Nephron progenitor cell (in vitro differentiated cells): ENCODE measurements at places on chromosomes 16 and 17.

- no peak for DNase-seq
Observed at GRCh38 chr16:73093146-73094144, 45.5 kb upstream of the ZFHX3 start.

DNA sequence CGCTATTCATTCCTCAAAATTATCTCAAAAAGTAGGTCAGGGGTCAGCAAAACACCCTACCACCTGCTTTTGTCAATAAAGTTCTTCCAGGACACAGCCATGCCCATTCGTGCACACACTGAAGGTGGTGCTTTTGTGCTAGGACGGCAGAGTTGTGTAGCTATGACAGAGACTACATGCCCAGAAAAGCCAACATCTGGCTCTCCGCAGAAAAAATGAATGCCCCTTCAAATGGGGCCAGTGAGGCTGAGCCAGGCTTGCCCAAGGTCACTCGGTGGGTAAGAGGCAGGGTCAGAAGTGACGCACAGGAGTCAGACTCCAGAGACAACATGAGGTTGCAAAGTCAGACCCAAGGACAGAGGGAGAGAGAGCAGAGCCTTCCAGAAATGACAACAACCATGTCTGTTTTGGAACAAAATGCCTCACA, 200.1 kb downstream of the XYLT1 start:
- no peak for DNase-seq

- DNase-seq, result no peak
Observed at GRCh38 chr17:48484256-48484655, 46.6 kb downstream of the HOXB1 start.

DNA sequence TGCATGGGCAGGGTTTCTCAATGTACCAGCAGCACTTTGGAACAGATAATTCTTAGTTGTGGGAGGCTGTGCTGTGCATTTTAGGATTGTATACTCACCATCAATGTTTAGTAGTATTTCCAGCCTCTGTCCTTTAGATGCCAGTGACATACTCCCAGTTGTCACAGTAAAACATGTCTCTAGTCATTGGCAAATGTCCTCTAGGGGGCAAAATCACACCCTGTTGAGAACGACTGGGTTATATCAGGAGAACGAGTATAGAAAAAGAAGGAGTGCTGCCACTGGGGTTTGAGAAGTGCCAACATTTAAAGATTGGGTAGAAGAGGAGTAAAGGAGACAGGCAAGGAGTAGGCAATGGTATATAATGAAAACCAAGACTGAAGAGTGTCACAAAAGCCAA, 37.9 kb upstream of the SMIM36 start:
- DNase-seq, result no peak

GRCh38 chr16:24689128-24689527, 40.3 kb upstream of the TNRC6A start:
- DNase-seq, result peak; percentile 31

- DNase-seq, result no peak
Observed at GRCh38 chr17:17702449-17703139, 21.3 kb downstream of the RAI1 start.

DNA sequence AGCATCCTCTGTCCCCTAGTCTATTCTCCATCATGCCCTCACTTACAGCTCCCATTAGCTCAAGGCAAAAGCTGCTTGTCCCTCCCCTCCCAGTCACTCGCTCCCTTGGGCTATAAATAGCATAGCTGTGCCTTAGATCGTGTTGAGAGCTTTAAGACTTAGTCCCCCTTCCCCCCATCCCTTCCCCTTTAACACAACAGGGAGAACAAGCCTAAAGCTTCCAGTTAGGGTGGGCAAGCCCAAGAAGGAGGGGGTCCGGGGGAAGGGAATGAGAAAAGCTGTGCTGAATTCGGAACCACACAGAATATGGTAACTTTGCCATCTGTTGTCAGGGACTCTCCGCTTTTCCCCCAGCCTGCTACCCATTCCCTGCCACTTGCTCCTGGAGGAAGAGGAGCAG, 4.9 kb upstream of the HIGD1B start:
- DNase-seq, result no peak

DNA sequence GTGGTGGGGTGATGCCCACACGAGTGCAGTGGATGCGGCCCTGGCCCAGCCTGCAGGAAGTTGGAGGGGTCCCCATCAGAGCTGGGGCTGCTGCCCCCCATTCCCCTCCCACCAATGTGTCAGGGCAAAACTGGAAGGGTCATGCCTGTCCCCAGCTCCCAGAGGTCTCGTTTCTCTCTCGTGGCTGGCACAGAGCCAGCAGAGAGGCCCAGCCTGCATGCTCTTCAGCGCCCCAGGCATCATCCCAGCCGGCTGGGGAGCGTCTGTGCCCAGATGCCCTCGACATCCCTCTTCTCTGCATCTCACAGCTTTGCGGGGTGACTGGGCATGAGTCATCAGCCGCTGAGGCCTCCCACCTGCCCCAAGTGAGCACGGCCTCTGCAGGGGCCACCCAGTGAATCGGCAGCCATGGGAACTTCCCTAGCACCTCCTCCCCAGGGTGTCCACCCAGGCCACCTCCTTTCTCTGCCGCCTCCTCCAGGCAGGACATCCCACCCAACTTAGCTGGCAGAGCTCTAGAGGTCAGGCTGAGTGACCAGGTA, 9.8 kb upstream of the CSNK1D start:
- no peak for DNase-seq

DNA sequence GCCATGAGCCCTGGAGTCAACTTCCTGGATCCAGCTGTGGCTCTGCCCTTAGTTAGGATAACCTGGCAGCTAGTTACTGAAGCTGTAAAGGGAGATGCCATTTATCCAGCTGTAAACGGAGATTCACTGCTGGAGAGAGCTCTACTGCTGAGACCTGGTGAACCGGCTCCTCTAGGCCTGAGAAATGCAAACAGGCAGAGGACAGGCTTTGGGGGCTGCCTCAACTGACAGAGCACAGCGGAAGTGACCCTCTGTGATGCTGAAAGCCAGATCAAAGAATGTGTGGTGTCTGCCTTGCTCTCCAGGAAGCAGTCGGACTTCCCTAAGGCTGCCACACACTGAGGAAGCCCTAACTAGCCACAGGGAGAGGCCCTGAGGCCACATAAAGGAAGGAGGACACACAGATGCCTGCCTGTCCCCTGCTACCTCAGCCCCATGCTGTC, 21.9 kb upstream of the GPRC5C start:
- DNase-seq, result no peak

GRCh38 chr17:58210922-58211321, 8.1 kb downstream of the MKS1 start:
- no peak for DNase-seq

DNA sequence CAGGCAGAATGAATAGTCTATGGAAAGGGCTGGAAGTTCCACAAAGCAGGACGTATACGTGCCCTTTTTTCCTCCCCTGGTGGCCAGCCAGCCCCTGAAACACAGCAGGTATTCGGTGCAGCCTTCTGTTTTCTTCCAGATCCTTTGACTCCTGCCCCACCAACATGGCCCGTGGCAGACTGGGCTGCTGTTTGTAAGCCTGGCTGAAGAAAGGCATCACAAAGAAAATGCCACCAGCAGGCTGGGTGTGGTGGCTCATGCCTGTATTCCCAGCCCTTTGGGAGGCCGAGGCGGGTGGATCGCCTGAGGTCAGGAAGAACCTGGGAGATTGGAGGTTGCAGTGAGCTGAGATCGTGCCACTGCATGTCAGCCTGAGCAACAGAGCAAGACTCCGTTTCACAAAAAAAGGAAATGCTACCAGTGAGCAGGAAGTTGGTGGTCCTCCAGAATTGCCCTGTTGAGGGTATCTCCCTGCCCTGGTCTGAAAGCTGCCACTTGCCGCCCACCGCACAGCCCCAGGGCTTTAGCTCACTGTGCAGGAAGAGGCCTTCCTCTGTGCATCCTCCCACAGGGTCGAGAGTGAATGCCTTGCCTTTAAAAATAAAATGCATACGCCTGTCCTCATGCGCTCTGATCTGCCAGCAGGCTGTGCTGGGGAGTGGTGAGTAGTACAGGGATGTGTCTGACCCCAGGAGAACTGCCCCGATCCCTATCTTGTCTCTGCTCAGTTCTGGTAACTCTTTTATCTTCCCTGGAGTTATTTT, 587.7 kb downstream of the MAF start:
- no peak for DNase-seq

DNA sequence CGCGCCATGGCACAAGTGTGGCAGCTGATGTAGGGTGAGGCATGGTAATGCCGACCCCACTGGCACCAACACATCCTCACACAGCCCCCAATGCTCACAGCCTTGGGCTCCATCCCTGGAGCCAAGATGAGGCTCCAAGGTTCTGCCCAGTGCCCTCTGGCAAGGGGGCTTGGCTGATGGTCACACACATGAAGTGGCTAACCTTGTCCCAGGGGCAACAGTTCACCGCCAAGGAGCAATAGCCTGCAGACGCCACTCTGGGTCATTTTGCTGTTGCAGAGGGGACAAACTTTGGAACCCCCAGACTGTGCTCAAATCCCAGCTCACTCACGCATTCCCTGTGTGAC, 26.8 kb downstream of the TNFRSF13B start:
- no peak for DNase-seq

DNA sequence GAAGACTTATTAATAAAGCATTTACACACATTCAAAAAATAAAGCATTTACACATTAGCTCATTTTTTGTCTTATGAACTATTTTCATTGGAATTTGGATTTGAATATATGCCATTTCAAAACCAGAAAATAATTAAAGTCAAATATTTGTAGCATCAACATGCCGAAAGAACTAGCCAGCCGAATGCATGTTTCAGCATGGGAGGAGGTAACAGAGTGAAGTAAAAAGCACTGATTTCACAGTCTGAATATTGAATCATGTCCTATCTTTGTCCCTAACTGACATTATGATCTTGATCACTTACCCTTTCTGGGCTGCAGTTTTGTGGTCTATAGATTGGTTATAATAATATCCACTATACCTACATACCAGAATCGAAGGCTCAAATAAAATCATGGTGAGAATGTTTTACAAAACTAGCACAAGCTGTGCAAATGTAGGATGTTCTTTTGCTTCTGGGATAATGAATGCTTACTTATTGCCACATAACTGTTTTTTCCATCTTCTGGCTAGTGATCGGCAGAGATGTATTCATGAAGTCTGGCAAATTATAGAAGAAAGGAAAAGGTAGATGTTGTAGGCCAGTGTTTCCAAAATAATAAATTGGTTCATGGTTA, 84.7 kb downstream of the TUBD1 start:
- DNase-seq, result no peak

DNA sequence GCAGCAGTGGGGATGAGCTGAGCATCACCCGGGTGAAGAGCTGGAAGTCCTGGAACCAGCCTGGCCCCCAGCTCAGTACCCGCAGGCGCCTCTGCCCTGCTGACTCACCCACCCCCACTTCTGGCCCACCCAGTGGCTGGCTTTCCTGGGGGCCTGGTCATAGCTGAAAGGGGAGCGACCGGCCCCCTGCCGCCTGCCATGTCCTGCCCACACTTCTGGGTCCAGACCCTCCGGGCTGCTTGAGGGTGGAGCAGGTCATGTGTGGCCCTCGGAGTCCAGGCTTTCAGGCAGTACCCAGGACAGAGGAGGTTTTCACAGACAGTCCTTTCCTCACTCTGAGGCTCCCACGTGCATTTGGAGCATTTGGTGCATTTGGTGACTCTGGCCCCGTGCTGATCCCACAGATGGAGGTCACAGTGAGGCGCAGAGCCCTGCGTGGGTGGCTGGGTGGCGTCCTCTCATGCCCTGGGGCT, 7.1 kb upstream of the PIEZO1 start:
- DNase-seq, result peak; percentile 2

DNA sequence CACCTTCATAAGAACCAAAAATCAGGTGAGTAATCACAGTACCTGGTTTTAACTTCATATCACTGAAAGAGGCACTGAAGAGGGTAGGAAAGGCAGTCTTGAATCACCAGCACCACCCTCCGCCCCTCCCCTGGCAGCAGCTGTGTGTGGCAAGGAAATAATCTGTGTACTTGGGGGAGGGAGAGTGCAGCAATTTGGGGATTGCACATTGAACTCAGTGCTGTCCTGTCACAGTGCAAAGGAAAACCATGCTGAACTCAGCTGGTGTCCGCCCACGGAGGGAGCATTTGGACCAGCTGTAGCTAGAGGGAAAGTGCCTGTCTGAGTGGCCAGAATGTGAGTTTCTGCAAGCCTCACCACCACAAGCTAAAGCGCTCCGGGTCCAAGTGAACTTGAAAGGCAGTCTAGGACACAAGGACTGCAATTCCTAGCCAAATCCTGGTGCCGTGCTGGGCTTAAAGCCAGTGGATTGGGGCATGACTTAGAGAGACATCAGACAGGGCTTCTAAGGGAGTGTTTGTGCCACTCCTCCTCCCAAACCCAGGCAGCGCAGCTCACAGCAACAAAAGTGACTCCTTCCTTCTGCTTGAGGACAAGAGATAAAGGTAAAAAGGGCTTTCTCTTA, 39.7 kb upstream of the ALDH3A1 start:
- DNase-seq, result no peak

DNA sequence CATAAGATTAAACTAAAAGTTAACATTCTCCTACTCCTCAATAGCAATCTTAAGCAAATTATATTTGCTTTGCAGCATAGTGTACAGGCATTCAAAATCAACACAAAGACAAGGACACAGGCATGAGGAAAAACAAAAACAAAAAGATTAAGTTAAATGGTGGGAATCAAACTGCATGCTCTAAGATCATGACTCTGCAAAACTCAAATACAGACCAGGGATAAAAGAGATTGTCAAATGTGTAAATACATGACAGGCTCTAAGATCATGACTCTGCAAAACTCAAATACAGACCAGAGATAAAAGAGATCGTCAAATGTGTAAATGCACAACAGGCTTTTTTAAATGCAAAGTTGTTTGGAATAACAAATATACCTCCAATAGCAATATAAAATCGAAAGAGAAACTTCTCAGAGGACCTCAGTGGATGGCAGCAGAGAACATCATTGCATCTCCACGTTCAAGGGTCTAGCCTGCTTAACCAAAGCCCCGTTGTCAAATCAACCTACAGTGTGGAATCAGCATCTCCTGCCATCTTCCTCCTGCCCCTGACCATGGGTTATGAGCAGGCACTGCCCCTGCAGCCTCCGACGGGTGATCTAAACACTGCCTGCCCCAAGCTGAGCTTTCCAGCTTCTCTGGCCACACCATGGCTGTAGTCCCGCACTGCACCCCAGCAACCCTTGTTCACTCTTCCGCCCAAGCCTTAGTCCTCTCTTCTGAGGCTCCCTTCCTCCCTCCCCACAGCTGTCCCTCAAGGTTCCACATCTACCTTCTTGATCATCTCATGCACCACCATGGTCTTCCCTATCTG, 446.1 kb downstream of the SOX9 start:
- DNase-seq, result no peak
